ENCODE measurements at places on chromosomes 11 and 22.

GRCh38 chr11:60992842-60993409 is 21.4 kb downstream of the CD6 start:
- DNase-seq: no peak

- no peak for DNase-seq
Measured at GRCh38 chr22:21755851-21756284, 20.3 kb upstream of the YPEL1 start.

DNA sequence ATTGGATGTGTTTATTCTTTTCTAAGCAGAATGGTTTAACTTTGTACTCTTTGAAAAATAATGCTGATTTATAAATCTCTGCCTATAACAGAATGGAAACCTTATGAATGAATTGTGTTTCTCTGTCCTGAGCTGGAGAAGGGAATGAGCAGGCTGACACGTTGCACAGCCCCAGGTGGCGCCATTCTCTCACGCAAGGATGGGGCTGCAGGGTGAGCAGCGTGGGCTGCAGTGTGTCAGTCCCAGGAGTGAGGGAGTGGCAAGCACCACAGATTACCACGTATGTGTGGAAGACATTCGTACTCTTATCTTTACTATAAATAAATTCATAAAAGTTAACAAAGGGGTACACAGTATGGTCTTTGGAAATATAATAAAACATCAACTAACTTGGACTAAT is 33.4 kb downstream of the FDX1 start:
- DNase-seq: peak; percentile 52

GRCh38 chr11:118439646-118440045 is 3.4 kb downstream of the KMT2A start:
- no peak for DNase-seq

DNA sequence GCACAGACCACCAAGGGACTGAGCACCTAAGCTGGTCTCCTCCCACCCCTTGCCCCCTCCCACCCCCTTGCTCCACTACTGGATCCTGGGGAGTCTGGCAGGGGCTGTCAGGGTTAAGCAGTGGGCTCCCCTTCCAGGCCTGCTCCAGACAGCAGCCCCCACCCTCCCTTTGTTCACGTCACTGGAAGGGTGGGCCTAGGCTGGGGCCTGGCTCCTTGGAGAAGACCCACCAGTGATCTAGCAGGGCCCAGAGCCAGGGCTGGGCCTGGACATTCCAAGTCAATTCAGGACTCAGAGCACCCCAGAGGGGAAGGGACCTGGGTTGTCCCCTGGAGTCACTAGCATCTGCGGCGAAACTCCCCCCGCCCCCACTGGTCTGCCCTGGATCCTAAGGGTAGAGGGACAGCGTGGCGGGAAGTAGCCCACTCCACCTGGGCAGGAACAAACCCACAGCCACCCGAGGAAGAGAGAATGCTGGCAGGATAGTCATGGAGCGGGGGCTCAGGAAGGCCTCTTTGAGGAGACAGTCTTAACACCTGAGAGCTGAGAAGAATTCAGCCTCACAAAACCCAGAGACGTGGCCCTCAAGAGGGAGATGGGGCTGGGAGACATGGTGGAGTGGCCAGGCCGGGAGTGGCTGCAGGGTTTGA is 45.8 kb downstream of the IGLL1 start:
- DNase-seq: peak; percentile 2

DNA sequence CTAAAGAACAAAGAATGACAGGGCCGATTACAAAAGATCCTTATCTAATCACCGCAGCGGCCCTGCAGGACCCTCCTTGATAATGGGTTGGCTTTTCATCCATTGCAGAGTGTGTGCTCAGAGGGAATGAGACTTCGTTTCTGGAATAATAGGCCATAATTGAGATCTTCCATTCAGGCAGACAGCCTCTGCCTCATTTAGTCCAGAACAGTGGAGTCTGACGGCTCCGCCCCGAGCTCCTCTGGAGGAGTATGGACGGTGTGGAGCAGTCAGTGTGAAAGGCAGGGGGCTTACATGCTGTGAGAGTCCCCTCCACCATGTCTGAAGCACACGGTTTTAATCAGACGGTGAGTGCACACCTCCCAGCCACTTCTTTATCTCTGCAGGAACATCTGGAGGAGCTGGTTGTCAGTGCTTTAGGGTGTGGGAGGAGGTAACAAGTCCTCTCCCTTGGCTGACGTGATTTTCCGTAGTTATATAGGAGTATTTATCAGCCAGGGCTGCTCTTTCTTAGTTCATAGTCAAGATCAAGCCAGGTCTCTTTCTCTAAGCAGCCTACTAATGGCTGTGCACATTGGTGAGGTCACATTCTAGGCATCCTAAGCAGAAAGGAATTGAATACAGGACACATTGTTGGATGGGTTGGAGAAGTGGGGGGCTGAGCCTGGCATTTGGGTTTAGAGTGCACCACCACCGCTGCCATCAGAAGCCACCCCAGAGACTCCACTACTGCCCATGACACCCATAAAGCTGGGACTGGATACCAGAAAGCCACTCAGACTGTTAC is 1477.9 kb downstream of the TBC1D22A start:
- no peak for DNase-seq

Data from thyroid gland (tissue), 4 donors.